Smooth muscle cell of the brain vasculature (primary cell): ENCODE measurements at places on chromosomes 4 and X.

GRCh38 chr4:20629186-20630106 is 70.8 kb upstream of the PACRGL start:
- no peak for DNase-seq

DNA sequence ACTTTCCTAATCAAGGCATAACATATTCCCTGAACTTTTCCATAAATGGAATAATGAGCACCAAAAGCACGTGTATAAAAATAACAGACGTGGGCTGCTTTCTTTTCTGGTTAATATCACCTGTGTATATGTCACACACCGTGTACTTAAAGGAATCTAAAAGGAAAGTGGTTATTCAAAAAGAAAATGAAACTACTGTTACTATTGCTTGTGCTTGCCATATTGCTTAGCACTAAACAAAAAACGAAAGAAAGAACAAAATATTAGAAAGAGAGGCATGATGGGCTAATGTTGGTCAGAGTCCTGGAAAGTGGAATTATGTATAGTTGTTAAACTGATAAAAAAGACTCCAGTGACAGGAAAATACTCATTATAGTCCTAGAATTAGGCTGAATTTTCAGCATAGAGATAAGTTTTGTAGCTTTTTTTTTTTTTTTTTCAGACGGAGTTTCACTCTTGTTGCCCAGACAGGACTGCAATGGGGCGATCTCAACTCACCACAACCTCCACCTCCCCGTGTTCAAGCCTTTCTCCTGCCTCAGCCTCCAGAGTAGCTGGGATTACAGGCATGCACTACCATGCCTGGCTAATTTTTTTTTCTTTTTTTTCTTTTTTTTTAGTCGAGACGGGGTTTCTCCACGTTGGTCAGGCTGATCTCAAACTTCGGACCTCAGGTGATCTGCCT is 123.2 kb downstream of the PABPC4L start:
- DNase-seq = no peak

- no peak for DNase-seq
Observed at GRCh38 chr4:38818441-38818976, 13.9 kb upstream of the TLR1 start.

- DNase-seq = no peak
Observed at GRCh38 chr4:26021417-26022345, 107.7 kb downstream of the SMIM20 start.

GRCh38 chr4:187183826-187184225 is 460.2 kb upstream of the FAT1 start:
- no peak for DNase-seq

DNA sequence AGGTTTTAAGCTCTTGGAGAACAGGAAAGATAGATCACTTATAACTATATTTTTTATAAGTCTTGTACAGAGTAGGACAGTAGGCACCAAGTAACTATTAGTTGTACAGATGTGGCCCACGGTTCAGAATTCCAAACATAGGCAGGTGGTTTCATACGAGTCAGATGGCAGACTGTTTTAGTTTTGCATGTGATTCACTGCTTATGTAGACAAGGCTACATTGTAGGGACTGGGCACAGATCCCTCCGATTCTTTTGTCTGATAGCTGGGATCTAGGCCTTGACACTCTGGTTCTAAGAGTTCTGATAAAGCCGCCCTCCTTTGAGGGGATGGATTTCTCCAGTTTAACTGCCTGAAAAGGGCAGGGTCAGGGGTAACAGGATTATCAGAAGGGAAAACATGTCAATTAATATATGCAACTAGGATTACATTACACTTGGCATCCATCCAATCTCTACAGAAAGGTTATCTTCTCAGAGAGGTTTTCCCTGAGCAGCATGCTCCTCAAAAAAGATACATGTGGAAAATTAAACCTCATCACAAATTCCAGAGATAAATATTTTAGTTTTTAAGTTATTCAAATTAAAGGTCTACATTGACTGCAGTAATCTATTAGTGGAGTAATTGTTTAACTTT is 87.8 kb downstream of the SPRY1 start:
- no peak for DNase-seq
